Stimulated activated CD4-positive, alpha-beta T cell treated with anti-CD3 and anti-CD28 coated beads, Interleukin-1b, Interleukin-23, amount 100 ng/mL, for 1 hour (primary cell): ENCODE measurements at places on chromosomes 2 and 18.

DNA sequence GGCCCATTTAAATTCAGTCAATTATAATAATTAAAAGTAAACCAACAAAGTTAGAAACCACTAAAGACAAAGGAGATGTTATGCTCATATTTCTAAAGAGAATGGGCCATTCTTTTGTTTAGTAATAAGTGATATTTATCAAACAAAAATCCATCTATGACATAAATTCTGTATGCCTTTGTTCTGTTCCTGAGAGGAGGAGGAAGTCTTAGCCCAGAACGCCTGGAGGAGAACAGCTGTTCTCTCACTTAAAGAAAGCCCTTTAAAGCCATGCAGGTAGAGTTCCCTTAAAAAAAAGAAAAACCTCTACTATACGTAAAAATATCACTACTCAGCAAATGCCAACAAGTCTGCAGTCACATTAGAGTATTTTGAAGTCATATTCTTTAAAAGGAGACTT lies 15.5 kb downstream of the LAMA1 start:
- DNase-seq, result no peak

- DNase-seq, result no peak
These were observed 110.1 kb downstream of the GALNT1 start for GRCh38 chr18:35691625-35692024.

DNA sequence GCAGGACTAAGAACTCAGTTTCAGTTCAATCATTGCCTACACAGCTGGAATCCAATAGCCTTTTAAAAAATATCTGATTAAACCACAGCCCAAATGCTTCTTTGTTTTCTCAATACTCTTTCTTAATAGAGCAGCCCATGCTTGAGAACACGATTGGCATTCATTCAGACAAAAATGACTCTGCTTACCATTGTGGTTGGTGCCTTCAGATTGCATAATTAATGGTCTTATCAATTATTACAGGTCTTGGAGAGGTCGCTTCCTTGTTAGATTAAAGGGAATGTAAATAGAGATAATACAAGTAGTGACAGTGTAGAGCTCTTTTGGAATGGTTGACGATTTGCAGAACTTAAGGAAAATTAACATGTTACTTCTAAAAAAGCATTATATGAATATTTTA lies 107.2 kb downstream of the RNF152 start:
- no peak for DNase-seq

DNA sequence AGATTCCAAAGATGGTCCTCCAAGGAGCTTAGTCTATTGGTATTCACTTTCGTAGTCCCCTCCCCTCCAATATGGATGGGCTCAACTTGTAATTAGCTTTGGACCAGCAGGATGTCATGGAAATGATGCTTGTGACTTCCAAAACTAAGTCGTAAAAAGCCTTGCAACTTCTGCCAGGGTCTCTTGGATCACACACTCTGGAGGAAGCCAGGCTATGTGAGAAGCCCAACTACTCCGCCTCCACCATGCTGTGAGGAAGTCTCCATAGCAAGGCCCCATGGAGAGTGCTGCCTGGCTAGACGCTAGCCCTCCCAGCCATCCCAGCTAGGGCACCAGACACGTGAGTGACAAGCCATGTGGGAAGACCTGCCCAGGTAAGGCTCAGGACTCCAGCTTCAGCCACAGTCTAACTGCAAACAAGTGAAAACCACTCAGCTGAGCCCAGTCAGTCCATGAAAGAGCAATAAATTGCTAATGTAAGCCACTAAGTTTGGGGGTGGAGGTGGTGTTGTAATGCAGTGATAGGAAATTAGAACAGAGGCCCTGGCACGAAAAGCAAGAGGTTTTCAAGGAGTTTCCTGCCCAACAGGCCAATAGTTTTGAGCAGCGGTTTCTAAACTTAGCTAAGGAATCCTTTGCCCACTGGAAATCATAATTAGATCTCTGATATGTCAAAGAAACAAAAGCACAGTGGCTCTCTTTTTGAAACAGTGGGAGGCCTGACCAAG lies 77.5 kb upstream of the GLI2 start:
- no peak for DNase-seq

DNA sequence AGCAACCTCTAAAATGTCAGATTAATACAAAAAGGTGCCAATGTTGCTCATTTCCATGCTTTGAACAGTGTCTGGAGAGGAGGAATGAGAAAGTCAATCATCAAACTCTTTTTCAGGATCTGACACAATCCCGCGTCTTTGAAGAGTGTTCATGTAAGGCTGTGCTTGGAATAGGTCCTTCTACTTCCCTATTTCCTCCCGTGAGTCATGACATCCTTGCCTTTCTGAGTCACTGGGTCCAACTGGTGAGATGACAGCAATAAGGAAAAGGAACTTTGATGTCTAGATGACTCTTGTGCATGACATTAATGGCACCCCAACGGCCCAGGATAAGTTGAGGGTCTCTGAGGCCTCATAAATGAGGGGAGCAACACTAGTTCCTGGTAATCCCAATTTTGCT lies 109.0 kb upstream of the CELF4 start:
- no peak for DNase-seq

GRCh38 chr18:22346953-22347605 lies 70.6 kb downstream of the CTAGE1 start:
- DNase-seq, result no peak

DNA sequence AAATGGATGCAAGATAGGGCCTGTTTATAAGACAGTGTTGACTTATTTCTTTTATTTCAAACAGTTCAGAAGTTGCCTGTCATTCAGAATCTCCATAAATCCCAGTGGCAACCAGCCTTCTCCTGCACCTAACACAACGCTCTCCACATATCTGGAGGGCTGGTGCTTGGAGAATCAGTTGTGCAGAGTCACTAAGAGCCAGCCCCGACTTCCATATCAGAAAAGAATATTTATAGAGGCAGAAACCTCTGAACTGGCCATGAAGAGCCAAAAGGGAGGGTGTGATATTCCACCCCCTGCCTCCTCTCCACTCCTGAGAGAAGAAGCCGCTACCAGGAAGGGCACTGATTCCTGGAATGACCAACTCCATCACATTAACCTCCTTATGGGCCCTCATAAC lies 34.0 kb upstream of the B4GALT6 start:
- DNase-seq, result no peak

GRCh38 chr18:44685296-44685695 lies 4.6 kb downstream of the SETBP1 start:
- DNase-seq, result no peak

DNA sequence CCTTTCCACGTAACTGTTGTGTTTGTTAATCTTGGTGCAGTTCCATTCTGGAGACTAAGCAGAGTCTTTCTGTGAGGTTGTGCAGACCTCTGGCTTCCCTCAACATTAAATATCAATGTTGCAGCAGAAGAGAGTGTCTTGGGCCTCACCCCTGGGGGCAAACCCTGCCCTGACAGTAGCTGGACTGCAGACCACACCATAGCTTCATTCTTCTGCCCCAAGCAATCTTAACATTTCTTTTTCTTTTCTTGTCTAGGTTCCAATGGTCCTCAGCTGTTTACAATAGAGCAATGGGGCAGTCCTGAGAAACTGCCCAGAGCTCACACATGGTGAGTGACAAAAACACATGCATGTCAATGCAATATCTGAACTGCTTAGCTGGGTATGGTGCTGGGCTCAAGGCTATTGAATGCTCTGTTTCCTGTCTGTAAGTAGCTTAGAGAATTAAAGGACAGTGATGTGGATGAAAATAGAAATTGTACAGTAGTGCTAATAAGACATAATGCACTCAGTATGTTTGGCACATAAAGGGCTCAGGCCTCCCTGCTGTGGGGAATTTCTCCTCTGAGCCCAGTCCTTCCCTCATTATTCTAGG lies 237.6 kb downstream of the ALPK2 start:
- DNase-seq, result no peak

DNA sequence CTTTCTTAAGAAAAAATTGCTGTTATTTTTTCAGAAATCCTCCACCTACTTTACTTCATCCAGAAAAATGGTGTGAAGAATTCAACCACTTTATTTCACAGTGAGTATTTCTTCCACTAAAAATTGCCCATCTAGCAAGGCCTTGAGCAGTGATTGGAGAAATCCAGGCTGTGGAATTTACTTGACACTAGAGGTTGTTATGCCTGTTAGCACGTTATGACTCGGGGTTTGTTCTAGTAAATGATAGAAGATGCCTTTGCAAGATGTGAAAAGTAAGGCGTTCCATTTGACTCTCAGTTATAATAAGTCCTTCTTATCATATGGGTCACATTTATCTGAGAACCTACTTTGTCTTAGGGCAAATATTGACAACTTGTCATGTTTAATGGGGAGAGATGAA lies 157.4 kb downstream of the MYO3B start:
- no peak for DNase-seq

- DNase-seq, result no peak
These were observed 36.6 kb upstream of the PRLH start for GRCh38 chr2:237529452-237530402.

DNA sequence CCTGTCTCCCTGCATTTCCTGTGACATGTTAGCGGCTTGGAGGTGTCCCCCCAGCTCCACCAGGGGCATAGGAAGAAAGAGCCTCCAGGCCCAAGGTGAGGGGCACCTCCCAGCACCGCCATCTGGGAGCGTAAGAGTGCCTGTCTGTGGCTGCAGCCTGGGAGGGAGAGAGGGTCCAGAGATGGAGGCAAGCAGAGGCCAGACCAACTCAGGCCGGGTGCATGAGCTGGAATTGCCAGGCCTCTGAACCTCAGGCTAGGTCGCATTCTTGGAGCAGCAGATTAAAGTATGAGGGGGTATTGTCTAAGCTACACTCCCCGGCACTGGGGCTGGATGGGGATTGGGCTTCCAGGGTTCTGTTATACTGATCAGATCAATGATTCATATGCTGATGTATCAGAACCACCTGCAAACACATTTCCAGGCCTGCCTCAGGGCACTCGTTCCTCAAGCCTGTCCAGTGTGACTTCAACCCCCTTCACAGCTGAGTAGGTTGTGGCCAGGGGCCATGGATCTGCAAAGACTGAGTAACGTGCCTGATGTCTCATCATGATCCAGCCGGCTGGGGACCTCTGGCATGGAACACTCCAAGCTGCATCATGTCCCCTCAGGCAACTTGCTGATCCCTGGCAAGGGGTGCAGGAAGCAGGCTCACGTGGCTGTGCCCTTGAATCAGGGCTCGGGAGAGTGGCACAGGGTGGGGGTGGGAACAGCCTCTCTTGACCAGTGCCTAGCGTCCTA lies 73.2 kb downstream of the HS1BP3 start:
- DNase-seq, result no peak

DNA sequence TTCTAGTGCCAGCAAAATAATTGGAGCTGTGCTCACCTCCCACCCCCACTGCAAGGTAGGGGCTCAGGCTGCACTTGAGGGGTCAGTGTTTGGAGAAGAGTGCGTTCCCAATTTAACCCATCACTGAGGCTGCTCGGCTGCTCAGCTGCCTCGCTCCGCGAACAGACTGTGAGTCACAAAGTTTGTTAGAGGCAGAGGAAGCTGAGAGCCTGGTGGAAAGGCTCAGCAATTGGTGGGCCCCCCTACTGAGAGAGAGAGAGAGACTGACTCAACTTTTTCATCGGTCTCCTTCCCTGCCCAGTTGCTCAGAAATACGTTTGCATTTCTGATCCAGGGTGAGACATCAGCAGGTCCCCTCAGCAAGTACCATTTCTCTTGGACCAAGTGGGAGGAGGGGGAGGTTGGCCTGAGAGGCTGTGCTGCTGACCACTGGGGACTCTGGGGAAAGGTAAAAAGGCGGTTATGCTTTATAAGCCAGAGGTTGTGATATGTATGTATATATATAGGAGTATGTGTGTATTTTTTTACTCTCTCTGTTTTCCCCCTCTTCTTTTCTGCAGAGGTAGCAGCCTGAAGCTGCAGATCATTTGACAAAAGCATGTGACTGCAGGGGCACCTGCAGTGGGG lies 1.5 kb downstream of the EFR3B start:
- DNase-seq, result no peak

- no peak for DNase-seq
These were observed 56.0 kb downstream of the HAUS1 start for GRCh38 chr18:46160050-46160798.

- DNase-seq, result no peak
These were observed 13.7 kb upstream of the TET3 start for GRCh38 chr2:73970850-73971471.

DNA sequence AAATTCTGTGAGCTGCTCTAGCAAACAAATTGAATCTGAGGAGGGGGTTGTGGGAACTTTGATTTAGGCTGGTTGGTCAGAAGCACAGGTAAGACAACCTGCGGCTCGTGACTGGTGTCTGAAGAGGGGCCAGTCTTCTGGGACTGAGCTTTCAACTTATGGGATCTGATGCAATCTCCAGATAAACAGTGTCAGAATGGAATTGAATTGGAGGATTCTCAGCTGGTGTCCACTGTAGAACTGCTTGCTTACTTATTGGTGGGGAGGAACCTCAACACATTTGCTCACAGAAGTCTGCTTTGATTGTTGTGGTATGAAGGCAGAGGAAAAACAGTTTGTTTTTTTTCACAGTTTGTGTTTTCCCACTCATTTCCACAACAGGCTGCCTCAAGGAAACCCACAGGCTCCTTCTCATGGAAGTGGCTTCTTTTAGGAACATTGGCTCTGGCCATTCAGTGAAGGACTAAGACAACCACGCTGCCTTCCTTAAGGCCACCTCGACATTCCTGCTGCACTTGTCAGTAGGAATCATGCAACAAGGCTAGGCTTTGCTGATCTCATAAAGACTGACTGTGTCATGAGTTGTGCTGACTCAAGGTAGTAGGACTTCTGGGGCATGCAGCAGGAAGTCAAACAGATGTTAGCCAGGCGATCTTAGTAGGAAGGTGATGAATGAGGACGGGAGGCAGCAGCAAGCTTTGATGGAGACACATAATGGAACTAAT lies 104.7 kb downstream of the TSN start:
- DNase-seq, result no peak

- no peak for DNase-seq
These were observed 24.8 kb downstream of the KCNK3 start for GRCh38 chr2:26717362-26717761.

GRCh38 chr2:122378521-122378920 lies 623.1 kb downstream of the TSN start:
- no peak for DNase-seq

DNA sequence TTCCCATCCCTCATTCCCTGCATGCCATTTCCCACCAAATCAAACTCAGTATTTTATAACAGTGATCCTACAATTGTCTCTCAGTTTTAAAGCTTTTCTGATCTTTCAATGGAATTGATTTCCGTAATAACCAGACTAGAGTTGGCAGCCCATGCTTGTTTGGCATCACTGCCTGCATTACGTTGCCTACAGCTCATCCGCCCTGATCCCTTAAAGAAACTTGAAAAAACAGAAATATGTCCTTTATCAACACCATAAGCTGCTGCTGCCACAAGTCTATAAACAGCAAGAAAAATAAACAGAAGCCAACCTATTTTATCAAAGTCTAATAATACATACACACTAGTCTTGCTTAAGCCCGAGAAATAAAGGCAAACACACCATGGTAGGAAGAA lies 331.0 kb downstream of the METTL4 start:
- DNase-seq, result no peak

GRCh38 chr2:231891514-231891905 lies 34.7 kb downstream of the NPPC start:
- no peak for DNase-seq

- no peak for DNase-seq
These were observed 22.1 kb downstream of the COL5A2 start for GRCh38 chr2:189157456-189157855.

DNA sequence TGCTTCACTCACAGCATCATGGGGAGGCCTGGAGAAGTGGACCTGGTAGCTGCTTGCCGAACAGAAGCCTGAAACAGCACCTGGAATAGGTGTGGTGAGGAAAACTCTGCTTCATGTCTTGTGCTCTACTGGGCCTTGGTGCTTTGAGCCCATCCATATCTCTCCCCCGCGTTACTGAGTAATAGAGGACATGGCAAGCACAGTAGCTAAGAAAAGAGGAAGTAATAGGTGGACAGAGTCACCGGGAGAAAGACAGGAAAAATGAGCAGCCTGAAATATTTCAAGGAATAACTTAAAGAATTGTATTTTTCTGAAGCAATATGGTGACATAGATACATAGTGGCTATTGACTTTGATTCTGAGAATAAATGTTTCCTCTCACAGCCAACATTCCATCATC lies 14.0 kb upstream of the HNMT start:
- DNase-seq, result no peak
